Osteoblast (primary cell): ENCODE measurements at places on chromosomes 7 and 10. TPM values are rescaled to one million over a fixed set of nuclear protein-coding genes. Genes with fewer than 3 reads are reported as not detected.
A peak's percentile ranks its signal among the peaks of the same experiment; 100 is the strongest.

- H3K36me3 ChIP-seq, result no peaks in the 10 kb centered on the region
- no peak overlapping the region for H3K27ac ChIP-seq
These were observed 325.6 kb downstream of the HPSE2 start for GRCh38 chr10:98910048-98910447.

DNA sequence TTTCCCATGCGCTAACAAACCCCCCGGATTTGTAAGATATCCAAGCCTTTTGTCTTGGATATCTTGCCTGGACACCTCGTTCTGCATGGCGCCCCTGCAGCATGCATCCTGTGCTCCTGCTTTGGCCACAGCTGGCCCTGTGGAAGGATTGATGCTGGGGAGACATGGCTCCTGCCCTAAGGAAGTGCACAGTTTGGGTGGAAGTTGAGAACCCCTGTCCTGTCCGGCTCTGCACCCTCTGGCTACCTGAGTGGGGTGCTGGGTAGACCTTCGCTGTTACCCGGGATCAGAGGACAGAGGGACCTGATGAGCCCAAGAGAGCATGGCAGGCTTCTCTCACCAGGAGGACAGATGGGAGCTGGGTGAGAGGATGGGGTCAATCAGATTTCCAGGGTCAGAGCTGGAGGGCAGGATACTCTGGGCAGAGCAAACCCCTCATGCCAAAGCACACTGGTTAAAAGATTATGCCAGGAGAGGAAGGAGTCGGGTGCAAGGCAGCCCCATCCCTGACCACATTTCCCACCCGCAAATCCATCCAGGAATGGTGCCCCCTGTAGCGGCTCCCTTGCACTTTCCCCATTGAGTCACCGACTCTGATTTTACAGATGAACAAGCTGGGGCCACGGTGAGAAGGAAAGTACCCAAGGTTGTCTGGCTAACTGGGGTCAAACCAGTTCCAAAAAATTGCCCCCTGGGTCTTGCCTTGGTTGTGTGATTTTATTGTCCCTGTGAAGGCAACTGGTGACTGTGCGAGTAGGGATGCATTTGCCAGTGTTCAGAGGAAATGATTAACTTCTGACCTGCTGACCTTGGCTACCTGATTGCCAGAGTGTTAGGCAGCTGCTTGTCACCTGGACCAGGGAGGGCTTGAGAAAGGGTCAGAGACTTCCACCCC, 290.1 kb upstream of the ZMIZ1 start:
- peaks cover 10% of the 10 kb centered on the region for H3K27me3 ChIP-seq
- H3K4me1 ChIP-seq, result no peaks in the 10 kb centered on the region
- H3K36me3 ChIP-seq, result no peaks in the 10 kb centered on the region
- no peak overlapping the region for H3K27ac ChIP-seq
- H3K4me3 ChIP-seq, result no peak overlapping the region

The GPR15LG gene
- not detected in 2 replicates for total RNA-seq

- no peaks in the 10 kb centered on the region for H3K36me3 ChIP-seq
- H3K27me3 ChIP-seq, result no peaks in the 10 kb centered on the region
- no peak for DNase-seq
- no peak overlapping the region for H3K4me3 ChIP-seq
- peaks cover 13% of the 10 kb centered on the region for H3K4me1 ChIP-seq
These were observed 254.1 kb upstream of the IGFBP3 start for GRCh38 chr7:46175221-46175620.

The CYP26A1 gene
- total RNA-seq, result not detected in 2 replicates

GRCh38 chr10:48736596-48736995, 51.9 kb downstream of the WDFY4 start:
- no peak overlapping the region for H3K27ac ChIP-seq
- no peak overlapping the region for H3K4me3 ChIP-seq
- peaks cover 7% of the 10 kb centered on the region for H3K27me3 ChIP-seq

The INMT gene
- total RNA-seq, result 0.72 and 1.5 TPM in 2 replicates

The KNDC1 gene
- under 0.01 TPM in 1 of 2 replicates, not detected in the other for total RNA-seq

- H3K27ac ChIP-seq, result no peak overlapping the region
- peaks cover 84% of the 10 kb centered on the region for H3K36me3 ChIP-seq
- H3K4me3 ChIP-seq, result no peak overlapping the region
- DNase-seq, result peak; percentile 94
These were observed 107.3 kb downstream of the SMURF1 start for GRCh38 chr7:99036546-99037111.

DNA sequence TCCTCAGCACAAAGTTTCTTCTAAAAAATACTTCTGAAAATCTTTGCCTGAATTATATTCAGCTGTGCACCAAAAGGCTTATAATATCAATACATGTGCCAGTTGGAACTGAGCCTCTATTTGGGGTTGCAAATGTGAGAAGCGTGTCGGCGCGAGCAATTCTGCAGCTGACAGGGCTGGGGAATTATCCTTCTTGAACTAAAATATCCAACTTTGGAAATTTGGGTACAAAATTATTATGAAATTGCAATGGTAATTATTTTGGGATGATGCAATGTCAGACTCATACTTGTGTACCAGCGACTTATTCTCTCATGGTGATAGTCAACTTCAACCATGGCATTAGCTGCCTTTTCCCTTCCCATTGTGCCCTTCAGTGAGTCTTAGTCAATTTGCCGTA, 507.0 kb upstream of the KLF6 start:
- no peak for DNase-seq
- H3K4me1 ChIP-seq, result no peaks in the 10 kb centered on the region
- H3K36me3 ChIP-seq, result no peaks in the 10 kb centered on the region
- no peak overlapping the region for H3K27ac ChIP-seq
- H3K27me3 ChIP-seq, result no peaks in the 10 kb centered on the region

- no peaks in the 10 kb centered on the region for H3K4me1 ChIP-seq
- peaks cover 51% of the 10 kb centered on the region for H3K27me3 ChIP-seq
- no peak for DNase-seq
- H3K27ac ChIP-seq, result no peak overlapping the region
- H3K36me3 ChIP-seq, result no peaks in the 10 kb centered on the region
These were observed 50.1 kb upstream of the ADRB1 start for GRCh38 chr10:113993489-113993991.

The SSC4D gene
- 0.88 and 1.1 TPM in 2 replicates for total RNA-seq

GRCh38 chr7:34916267-34916666, 121.0 kb downstream of the DPY19L1 start:
- H3K36me3 ChIP-seq, result no peaks in the 10 kb centered on the region
- no peak for DNase-seq
- no peak overlapping the region for H3K27ac ChIP-seq
- no peaks in the 10 kb centered on the region for H3K27me3 ChIP-seq

The DPYSL4 gene
- total RNA-seq, result 0.72 and 2.4 TPM in 2 replicates

The SFTPA1 gene
- not detected in 2 replicates for total RNA-seq

DNA sequence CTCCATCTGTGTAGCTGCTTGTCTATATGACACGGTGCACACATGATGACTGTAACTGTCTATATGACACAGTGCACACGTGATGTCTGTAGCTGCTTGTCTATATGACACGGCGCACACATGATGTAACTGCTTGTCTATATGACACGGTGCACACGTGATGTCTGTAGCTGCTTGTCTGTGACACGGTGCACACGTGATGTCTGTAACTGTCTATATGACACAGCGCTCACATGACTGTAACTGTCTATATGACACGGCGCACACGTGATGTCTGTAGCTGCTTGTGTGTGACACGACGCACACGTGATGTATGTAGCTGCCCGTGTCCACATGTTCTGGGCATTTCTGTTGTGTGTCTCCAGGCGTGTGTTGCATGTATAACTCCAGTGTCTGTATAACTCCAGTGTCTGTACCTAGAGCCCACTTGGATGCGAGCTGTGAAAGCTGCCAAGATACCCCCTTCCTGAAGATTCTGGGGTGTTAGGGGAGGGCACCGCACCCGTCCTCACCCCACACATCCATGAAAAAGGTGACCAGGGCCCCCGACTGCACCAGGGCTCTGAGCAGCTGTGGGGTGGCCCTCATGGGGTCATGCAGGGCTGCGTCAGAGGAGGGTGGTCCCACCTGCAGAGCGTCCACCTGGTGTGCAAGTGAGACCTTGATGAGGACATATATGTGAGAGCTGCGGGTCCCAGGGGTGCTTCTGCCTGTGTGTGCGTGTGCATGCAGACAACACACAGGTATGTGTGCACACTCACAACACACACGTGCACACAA, 137.9 kb downstream of the ELFN1 start:
- no peaks in the 10 kb centered on the region for H3K27me3 ChIP-seq
- DNase-seq, result peak; percentile 46
- no peak overlapping the region for H3K4me3 ChIP-seq
- no peaks in the 10 kb centered on the region for H3K4me1 ChIP-seq
- no peak overlapping the region for H3K27ac ChIP-seq

DNA sequence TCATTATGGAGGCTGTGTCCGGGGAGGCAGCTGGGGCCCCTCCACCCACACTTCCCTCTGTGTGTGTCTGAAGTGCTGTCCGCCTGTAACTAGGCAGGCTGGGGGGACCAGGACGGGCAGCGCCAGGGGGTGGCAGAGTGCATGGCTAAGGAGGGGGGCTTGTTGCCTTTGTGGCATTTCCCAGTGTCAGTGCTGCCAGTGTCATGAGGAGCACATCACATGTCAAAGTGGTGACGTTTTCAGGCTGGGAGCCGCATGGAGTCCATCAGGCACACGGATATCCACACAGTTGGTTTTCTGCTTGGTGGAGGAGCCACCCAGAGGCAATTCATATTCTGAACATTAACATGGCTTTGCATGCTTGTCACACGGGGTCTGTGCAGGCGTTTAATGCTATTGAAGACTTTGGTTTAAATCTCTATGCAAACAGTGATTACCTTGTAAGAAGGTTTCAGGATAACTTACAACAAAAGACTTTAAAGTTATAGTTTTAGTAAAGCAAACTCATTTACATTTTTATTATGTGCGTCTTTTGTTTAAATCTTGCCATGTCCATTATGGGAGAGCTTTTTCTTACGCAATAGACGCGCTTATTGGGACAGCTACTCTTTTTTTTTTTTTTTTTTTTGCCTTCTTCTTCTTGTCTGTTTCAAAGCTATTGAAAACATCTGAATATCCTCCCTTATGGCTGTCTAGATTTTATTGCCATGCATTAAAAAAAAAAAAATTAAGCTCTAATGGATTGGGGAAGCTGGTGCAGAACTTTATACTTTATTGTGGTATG, 52.9 kb downstream of the C10orf67 start:
- DNase-seq, result no peak
- H3K4me1 ChIP-seq, result no peaks in the 10 kb centered on the region
- no peak overlapping the region for H3K27ac ChIP-seq
- H3K27me3 ChIP-seq, result no peaks in the 10 kb centered on the region
- no peaks in the 10 kb centered on the region for H3K36me3 ChIP-seq
- no peak overlapping the region for H3K4me3 ChIP-seq

DNA sequence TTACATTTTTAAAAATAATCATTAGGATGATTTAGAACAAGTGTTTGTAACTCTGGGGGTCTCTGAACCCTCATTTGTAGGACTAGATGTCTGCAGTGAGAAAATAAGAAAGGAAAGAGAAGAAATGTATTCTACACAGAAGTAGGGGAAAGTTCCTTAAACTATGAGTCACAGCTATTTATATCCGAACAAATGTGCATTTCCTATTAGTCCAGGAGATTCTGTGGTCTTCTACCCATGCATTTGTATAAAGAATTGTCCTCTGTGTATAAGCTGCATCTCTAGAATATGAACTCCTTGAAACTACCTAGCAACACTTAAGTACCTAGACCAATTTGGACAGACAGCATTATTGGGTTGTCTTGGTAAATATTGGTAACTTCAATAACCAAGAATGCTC, 15.9 kb upstream of the CD36 start:
- H3K27ac ChIP-seq, result no peak overlapping the region
- H3K4me3 ChIP-seq, result no peak overlapping the region
- peaks cover 12% of the 10 kb centered on the region for H3K4me1 ChIP-seq
- no peaks in the 10 kb centered on the region for H3K27me3 ChIP-seq
- H3K36me3 ChIP-seq, result no peaks in the 10 kb centered on the region
- DNase-seq, result no peak

DNA sequence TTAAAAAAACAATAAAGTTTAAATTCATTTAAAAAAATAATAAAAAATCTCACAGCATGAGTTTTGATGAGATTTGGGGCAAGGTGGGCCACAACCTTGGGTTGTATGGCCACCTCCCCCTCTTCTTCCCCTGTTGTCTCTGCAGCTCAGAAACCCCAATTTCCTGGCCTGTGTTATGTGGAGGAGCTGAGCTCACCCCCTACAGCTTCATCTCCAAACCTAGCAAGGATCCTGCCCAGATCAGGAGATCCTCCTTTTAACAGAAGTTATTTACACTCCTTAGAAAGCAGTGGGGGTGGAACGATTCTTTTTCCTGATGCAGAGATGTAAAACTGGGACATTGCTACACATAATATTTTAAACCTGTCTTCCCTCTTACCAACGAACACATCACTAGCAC, 6.9 kb upstream of the SH2D4B start:
- H3K36me3 ChIP-seq, result no peaks in the 10 kb centered on the region
- DNase-seq, result peak; percentile 50
- no peak overlapping the region for H3K4me3 ChIP-seq
- H3K27me3 ChIP-seq, result no peaks in the 10 kb centered on the region
- no peak overlapping the region for H3K27ac ChIP-seq

DNA sequence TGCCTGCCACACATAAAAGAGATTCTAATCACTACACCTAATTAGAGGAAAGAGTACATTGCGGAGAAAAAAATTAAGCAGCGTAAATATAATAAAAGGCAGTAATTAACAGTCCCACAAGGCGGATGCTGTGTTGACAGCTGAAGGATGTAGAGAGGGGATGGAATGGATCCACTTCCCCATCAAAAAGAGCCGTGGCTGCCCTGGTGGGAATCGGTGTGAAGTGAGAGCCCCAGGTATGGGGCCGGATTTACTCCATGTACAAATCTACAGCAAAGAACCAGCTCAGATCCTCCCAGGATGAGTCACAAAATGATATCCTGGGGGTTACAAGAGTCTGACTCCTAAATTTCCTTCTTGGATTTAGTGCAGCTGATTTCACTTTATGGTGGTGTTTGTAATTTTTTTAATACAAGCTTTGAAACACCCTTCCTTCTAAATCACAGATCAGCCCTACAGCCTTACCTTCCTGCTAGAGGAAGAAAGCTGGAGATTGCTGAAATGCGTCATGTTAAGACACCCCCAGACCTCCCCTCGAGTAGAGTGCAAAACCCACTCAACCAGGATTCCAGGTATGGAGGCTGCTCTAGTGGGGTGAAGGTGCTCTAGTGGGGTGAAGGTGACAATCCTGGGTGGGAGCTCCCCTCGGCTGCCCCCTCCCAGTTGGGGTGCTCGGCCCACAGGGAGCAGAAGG, 398.4 kb downstream of the PLXNA4 start:
- no peaks in the 10 kb centered on the region for H3K36me3 ChIP-seq
- no peak for DNase-seq
- no peak overlapping the region for H3K27ac ChIP-seq
- no peaks in the 10 kb centered on the region for H3K4me1 ChIP-seq
- no peaks in the 10 kb centered on the region for H3K27me3 ChIP-seq

The DNAJB9 gene
- total RNA-seq, result 24.6 and 34.2 TPM in 2 replicates

- H3K27ac ChIP-seq, result no peak overlapping the region
- H3K4me1 ChIP-seq, result no peaks in the 10 kb centered on the region
- DNase-seq, result no peak
- H3K27me3 ChIP-seq, result no peaks in the 10 kb centered on the region
- no peak overlapping the region for H3K4me3 ChIP-seq
- no peaks in the 10 kb centered on the region for H3K36me3 ChIP-seq
These were observed 113.7 kb downstream of the RELN start for GRCh38 chr7:103875718-103876117.

The SH2D4B gene
- under 0.01 TPM in 1 of 2 replicates, not detected in the other for total RNA-seq

DNA sequence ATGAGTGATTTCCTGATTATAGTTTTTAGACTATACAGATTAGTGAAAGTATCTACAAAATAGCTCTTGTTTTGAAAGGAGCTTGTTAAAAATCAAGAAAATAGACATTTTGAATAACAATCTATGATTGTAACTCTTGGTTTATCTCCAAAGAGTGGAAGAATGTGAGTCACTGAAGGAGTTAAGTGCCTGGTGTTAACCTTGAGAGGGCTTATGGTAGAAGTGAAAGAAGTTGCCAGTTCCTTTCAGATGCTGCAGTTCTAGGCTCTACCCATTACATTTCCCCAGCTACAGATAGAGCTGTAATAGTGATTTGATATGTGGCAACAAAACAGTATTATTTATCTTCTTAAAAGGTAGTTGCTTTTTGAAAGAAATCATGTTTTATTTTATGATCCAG, 12.7 kb downstream of the NRBF2 start:
- H3K27me3 ChIP-seq, result no peaks in the 10 kb centered on the region
- peak; percentile 68 for DNase-seq
- H3K27ac ChIP-seq, result no peak overlapping the region
